ENCODE measurements at places on chromosomes 11 and 22.
A peak's percentile ranks its signal among the peaks of the same experiment; 100 is the strongest.

GRCh38 chr11:62540804-62541701 is 5.6 kb downstream of the AHNAK start:
- DNase-seq = no peak

GRCh38 chr11:69131644-69132300 is 24.0 kb upstream of the SMIM38 start:
- no peak for DNase-seq

- DNase-seq = no peak
These were observed 7.8 kb upstream of the DNHD1 start for GRCh38 chr11:6489306-6489705.

- no peak for DNase-seq
These were observed 3.3 kb downstream of the PLEKHA7 start for GRCh38 chr11:17010851-17011420.

DNA sequence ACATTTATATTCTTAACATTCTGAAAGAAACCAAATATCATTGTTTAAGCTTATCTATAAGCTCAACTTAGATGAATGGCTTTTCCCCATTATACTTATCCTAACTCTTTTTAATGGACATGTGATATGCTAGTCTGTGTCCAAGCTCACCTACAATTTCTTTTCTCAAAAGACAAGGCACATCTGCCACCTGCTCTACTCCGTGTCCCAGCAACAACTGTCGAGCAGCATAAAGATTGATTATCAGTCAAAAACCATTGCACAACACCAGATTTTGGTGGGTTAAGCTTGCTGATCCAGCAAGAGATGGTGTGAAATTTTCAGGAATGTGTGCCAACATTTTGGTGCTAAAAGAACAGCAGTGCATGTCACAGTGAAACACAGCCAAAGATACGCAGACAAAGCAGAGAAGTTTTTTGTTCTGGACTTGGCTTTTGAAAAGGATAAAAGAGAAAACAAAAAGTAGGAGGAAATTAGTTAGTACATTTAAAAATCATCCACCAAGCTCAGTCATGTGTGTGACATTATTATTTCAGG is 65.8 kb downstream of the DCDC1 start:
- DNase-seq = no peak

- peak; percentile 3 for DNase-seq
These were observed 73.8 kb downstream of the FAM76B start for GRCh38 chr11:95715777-95716241.

DNA sequence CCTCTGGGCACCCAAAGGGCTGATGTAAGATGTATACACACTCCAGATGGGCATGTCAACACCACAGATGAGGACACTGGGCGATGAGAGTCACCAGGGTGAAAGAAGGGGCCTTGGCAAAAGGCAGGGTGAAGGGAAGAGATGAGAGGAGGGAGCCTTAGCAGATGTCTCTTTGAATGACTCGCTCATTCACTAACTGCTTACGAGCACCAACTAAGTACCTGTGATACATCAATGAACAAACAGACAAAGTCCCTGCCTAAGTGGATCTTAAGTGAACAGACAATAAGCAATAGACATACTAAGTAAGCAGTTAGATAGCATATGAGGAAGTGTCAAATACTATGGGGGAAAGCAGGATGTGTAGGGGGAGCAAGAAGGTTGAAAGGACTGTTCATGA is 7.5 kb downstream of the ME3 start:
- no peak for DNase-seq

- no peak for DNase-seq
These were observed 18.8 kb downstream of the MCM5 start for GRCh38 chr22:35418731-35419130.

DNA sequence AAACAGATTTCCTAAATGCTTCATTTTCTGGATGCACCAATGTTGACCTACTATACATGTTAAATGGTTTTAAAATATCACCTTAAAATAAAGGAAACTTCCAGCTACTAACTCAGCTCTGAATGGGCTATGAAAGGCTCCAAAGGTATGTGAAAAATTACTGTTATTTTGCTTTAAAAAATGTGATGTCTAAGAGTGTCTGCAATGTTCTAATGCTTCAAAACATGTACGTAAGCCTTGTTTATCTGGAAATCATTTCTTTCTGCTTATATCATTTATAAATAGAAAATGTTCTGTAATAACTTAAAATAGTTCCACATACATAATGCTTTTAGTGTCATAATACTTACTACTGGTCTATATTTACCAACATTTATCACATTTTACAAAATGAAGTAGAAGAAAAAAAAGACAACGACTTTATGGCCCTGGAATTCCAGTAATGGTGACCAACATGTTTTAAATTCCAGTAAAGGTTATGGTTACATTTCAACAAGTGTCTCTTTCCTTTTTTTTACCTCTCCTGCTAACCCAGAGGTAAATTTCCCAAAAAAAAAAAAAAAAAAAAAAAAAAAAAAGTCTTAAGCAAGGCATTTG is 2.5 kb downstream of the BDNF start:
- no peak for DNase-seq

- no peak for DNase-seq
These were observed 468.4 kb downstream of the NELL1 start for GRCh38 chr11:21137803-21138202.

- DNase-seq = no peak
These were observed 17.2 kb downstream of the CHADL start for GRCh38 chr22:41223535-41223934.

DNA sequence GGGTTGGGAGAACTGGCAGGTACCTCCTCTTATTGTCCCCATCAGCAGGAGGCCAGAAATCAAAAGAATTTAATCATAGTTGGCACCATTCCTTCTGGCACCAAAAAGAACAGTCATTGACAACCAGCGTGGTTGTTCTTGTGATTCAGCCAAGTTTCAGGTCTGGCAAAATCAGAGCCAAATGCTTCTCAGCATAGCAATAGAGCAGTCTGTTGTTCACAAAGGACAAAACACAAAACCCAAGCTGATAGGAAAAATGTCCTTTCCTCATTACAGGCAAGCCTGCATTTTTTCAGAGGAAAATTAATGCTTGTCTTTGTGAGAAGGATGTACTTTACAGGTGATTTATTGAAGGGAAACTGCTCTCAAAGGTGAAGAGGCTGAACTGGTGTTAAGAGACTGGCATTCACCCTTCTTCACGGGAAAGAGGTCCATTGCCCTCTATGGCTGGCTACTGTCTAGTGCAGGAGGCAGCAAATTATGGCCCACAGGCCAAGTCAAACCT is 241.8 kb upstream of the ARHGAP42 start:
- DNase-seq = no peak

DNA sequence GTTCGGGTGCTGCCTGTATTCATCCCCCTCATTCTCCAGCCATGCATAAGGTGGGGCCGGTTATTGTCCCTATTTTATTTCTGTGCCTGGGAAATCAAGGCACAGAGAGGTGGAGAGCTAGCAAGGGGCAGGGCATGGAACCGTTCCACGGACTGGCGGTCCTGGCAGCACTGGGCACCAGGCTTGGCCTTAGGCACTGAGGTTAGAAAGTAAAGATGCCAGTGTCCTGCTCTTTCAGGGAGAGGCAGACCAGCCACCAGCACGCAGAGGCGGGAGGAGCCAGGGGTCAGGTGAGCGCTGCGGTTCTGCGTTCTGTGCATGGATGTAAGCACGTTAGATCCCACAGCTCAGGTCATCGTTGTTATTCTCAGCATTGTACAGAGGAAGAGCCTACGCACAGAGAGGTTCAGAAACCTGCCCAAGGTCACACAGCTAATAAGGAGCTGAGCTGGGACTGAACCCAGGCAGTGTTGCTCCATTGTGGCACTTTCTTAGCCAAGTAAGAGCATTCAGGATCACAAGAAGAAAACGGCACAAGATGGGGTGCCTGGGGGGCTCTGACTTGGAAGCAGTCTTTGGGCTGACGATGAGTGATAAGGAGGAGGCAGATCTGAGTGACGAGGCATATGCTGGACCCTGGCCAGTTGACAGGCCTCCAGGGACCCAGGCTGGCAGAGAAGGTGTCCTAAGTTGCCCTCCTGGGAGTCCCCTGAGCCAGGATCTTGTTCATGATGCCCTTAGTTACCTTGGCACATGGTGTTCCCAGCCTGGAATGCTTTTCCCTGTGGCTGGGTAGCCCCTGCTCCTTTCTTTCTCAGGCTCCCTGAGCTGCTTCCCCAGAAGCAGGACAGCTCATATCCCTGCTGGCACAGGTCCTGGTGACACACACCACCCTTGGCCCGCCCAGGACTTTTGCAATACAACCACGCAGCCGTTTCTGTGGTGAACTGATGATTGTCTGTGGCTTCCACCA is 41.1 kb downstream of the OSBPL5 start:
- no peak for DNase-seq

DNA sequence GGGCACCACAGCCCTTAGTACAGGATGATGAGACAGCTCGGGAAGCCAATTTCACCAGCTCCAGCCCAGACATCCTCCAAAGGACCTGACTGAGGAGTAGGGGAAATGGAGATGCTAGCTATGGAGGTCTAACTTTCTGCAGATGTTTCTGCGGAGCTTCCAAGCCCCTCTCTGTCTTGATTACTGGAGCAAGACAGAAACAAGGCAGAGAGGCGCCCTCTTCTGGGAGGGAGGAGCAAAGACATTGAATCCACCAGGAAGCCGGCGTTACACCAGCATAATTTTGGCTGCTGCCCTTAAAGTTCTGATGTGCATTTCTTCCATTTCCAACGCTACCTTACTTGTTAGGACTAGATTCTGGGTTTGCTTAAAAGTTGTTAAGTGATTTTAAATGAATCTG is 107.3 kb upstream of the HSD17B12 start:
- no peak for DNase-seq

DNA sequence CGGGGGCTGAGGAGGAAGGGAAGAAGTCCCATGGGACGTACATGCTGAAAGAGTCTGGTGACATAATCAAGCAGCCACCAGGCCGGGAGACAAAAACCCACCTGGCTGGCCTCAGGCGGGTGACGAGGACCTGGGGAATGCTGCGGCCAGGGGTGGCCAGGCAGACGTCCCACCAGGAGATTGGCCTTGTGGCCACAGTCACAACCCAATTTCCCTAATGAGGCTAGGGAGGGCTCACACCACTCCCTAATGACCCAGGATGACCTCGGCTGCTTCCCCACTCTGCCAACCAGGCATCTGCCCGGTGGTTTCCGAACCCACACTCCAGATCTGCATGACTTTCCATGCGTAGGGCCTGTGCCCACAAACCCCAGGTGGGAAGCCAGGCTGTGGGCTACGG is 66.9 kb downstream of the SCUBE1 start:
- DNase-seq = no peak

- no peak for DNase-seq
These were observed 147.3 kb downstream of the FEZ1 start for GRCh38 chr11:125348674-125349309.

GRCh38 chr11:71286701-71287643 is 34.6 kb upstream of the SHANK2 start:
- DNase-seq = no peak

- no peak for DNase-seq
These were observed 429.3 kb upstream of the FAT3 start for GRCh38 chr11:91795139-91795887.

DNA sequence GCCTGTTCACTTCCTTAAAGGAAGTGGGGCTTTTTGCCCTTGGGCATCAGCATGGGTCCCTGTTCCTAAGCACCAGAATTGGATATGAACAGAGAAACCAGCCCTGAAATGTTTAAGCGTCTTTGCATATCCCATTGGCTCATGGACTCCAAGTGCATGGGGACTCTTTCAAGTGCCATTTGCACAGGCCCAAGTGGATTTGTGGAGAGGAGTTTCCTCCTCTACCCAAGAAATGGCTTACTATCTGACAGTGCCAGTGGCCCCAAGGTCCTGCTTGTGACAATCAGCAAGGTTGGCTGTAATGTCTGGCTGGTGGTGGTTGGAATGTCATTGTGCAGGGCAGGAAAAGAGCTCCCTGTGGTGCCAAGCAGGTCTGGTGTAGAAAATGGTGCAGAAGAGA is 4.0 kb downstream of the TOMM22 start:
- no peak for DNase-seq

DNA sequence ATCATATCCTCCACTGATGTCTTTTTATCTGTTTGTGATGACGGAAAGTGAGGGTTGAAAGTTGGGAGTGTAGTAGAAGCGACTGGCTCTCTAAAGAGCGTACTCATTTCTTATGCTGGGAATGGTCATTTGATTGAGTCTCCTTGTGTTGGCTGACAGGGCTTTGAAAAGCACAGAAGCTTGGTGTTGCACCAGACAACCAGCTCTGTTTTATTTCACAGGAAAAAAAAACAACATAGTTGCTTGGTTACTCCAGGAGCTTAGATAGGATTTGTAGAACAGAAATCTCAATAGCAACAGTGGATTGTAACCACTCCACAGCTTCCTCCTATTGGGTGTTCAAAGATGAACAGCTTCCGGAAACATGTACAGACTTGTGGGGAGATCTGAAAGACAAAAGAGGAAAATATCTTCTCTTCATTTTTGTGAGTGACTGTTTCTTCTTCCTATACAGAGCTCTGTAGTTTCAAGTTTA is 2.7 kb downstream of the RBM14 start:
- no peak for DNase-seq

GRCh38 chr11:27075192-27075591 is 34.6 kb downstream of the BBOX1 start:
- DNase-seq = no peak

GRCh38 chr11:75072582-75072981 is 24.1 kb downstream of the OR2AT4 start:
- DNase-seq = no peak

DNA sequence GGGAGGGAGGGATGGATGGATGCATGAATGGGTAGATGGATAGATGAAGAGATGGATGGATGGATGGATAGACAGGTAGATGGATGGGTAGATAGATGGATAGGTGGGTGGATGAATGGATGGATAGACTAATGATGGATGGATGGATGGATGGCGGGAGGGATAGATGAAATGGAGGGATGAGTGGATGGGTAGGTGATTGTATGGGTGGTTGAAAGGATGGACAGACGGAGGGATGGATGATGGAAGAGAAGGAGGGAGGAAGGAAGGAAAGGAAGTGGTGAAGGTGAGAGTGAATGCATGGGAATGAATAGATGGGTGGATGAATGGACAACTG is 3.7 kb upstream of the TNNT3 start:
- DNase-seq = no peak

- DNase-seq = no peak
These were observed 9.8 kb downstream of the FAM111A start for GRCh38 chr11:59152312-59152951.

- no peak for DNase-seq
These were observed 13.1 kb downstream of the MLC1 start for GRCh38 chr22:50072167-50072555.

GRCh38 chr11:95157824-95158223 is 68.2 kb downstream of the ENDOD1 start:
- no peak for DNase-seq

DNA sequence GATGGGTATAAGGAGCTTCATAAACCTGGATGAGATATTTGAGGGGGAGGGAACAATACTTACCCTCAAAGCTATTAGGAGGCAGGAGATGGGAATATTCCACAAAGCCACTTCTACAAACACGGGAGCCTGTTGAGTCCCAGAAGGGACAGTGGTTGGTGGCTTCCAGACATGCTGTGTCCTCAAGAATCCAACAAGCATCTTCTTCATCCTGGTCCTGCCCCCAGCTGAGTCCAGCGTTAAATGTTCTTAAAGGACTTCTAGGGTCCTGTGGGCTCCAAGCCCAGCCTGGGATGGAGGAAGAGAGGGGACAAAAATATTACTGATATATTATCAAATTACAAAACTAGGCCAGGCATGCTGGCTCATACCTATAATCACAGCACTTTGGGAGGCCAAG is 2.3 kb downstream of the CSKMT start:
- DNase-seq = no peak

- DNase-seq = no peak
These were observed 1941.0 kb upstream of the RAG2 start for GRCh38 chr11:38538866-38539680.

Data from activated gamma-delta T cell treated with anti-CD3 and anti-CD28 coated beads, Interleukin-2, amount 50 U/mL, for 16 hours (primary cell).